ENCODE measurements at places on chromosomes 5 and 9. TPM values are rescaled to one million over a fixed set of nuclear protein-coding genes. Genes with fewer than 3 reads are reported as not detected.

WWC1 gene
- total RNA-seq = 2.4 TPM

MPDZ gene
- total RNA-seq = not detected

FOXI1 gene
- not detected for total RNA-seq

GABBR2 gene
- total RNA-seq = not detected

TMEM252 gene
- not detected for total RNA-seq

RGMB gene
- total RNA-seq = 0.90 TPM

- DNase-seq = no peak
Observed at GRCh38 chr5:158275511-158275910, 416.6 kb upstream of the CLINT1 start.

DNA sequence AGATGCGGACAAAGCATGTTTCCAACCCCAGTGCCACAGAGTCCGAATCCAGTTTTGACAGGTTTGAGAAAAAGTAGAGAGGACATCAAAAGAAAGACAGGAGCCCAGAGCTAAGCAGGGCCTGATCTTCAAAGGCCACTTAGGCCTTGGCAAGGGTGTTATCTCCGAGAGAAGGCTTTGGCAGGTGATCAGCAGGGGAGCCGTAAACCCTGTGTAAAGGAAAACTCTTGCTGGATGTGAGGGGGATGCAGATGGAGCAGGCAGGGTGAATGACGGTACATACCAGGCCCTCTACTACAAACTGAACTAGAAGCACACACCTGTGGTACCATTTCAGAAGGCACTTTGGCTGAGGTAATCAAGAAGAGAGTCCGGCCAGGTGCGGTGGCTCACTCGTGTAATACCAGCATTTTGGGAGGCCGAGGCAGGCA lies 1.4 kb upstream of the HNRNPH1 start:
- DNase-seq = peak; percentile 68

GRCh38 chr9:77764894-77765780 lies 117.0 kb upstream of the GNA14 start:
- no peak for DNase-seq

DNA sequence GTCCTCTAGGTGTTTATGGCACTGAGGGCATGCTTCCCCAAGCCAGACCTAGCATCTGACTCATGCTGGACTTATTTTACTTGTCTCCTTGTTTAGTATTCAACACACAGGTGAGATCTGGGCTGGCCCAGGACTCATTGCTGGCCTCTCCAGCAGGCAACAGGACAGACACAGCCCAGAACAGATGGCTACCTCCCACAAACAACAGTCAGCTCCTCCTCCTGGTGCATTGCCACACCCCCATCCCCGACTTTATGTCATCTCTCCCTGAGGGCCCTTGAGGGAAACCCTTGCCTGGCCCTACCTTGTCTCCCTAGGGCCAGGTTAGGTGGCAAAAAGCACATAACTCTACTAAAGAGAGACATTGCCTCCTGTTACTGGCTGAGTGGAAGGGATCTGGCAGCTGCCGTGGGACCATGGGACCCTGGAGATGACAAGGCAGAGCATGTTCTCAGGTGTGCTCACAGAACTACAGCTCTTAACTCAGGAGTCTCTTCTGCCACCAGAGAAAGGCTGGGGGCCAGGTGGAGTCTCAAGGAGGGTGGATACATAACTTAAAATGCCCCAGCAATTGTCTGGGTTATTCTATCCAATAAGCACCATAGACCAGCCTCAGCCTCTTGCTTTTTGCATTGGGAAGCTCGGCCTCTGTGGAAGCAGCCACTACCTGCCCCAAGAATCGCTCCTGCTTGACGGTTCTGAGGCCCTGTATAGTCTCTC lies 2.3 kb downstream of the ACSL6 start:
- DNase-seq = no peak

GRCh38 chr5:25005431-25005830 lies 360.7 kb upstream of the CDH10 start:
- DNase-seq = no peak

DNA sequence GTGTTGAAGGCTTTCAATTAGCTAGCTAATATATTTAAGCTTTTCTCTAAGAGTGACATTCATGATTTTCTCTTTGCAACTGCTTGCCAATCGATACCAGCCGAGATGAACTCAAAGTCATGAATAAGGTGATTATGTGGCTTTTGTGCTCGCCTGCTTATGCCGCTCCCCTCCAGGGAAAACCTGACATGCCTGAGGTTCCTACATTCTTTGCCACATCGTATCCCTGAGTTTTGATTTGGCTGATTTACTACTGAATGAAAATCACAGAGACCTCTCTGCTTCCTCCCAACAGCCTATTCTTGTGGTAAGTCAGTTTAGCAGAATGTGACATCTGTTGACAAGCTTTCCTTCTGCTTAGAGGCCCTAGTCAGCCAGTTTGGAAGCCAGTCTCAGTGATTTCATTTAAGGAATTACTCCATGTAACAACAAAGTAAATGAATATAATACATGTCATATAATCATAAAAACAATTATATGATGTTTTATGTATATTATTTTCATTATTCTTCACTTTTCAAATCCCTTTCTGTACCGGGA lies 513.4 kb downstream of the CSNK1G3 start:
- no peak for DNase-seq

Data from activated CD4-positive, alpha-beta T cell treated with anti-CD3 and anti-CD28 coated beads, Interleukin-2, amount 10 ng/mL, durations not matched to agents 24 days and 14 days (primary cell).